ENCODE measurements at places on chromosomes 1 and 21.

GRCh38 chr21:45103971-45104520 lies 29.7 kb downstream of the ADARB1 start:
- DNase-seq, result no peak

GRCh38 chr1:78892260-78892840 lies 114.2 kb downstream of the ADGRL4 start:
- no peak for DNase-seq

- DNase-seq, result no peak
These were observed 19.0 kb downstream of the TMEM63A start for GRCh38 chr1:225863167-225863566.

DNA sequence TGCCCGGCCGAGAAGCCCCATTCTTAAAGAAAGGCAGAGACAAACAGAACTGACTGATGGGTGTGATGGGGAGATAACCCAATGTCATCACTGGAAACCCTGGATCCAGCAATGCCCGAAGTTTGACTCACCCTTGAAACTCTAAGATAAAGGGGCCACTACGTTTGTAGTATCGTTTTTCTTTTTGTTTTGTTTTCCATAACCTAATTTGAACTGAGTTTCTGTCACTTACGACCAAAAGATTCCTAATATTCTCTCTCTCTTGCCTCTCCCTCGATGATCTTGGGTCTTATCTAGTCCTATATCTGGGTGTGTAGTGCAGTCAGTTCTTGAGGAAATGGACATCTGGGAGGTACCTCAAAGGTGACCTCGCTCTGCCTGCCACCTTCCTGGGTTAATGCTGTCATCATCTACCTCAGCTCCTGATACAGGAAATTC lies 57.8 kb upstream of the ID3 start:
- no peak for DNase-seq

GRCh38 chr1:181033799-181034451 lies at the start of gene MR1:
TSS of gene MR1 (plus strand) at chr1:181033983. CDS start at chr1:181034008, 25 bp downstream.
- no peak for DNase-seq

DNA sequence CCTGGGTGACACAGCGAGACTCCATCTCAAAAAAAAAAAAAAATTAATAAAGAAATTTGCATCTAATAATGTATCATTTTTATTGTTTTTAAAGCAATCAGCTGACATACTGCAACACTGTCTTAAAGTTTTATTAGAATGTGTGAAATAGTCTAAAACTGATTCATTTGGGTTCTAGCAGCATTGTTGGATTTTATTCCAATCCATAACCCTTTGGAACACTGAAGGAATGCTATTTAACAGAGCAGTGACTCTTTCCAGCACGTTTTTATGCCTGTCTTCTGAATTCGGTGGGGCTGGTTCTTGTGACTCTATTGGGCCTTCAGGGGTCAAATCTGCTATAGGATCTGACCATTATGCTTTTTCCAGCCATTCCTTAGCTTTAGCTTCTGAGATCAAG lies 18.2 kb upstream of the FMO4 start:
- DNase-seq, result no peak

DNA sequence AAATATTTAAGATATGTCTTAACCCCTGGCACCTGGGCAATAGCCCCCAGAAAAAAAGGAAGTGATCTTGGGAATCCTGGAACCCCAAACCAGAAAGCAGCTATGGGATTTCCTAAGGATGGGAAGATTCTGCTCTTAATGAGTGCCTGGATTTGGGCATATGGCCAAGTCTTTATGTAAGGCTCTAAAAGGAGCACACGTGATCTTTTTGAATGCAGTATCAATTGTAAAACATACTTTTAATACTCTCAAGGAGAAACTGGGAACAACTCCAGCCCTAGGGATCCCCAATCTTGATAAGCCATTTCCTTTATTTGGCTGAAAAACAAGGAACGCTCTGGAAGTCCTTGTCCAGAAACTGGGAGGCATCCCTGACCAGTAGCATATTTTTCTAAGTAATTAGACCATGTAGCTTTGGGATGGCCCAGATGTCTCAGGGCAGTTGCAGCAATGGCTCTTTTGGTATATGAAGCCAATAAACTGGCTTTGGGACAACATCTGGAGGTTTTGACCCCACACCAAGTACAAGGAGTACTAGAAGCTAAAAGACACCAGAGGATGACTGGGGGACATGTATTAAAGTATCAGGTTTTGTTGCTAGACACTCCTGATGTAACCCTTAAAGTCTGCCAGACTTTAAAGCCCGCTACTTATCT lies 80.9 kb upstream of the KIAA0040 start:
- DNase-seq, result no peak

GRCh38 chr1:84598418-84598817 lies 24.2 kb upstream of the CTBS start:
- no peak for DNase-seq

- DNase-seq, result no peak
These were observed 1360.4 kb downstream of the BRINP3 start for GRCh38 chr1:189117072-189117770.

- DNase-seq, result no peak
These were observed 733.4 kb upstream of the B3GALT2 start for GRCh38 chr1:193919827-193920226.

- DNase-seq, result no peak
These were observed 6.5 kb upstream of the PDXK start for GRCh38 chr21:43712268-43712942.
